ENCODE measurements at places on chromosomes 1 and 21. TPM values are rescaled to one million over a fixed set of nuclear protein-coding genes. Genes with fewer than 3 reads are reported as not detected.

Gene C1orf210
- polyA plus RNA-seq, result 47.4 TPM

Gene PLPPR4
- 0.19 TPM for polyA plus RNA-seq

Gene C1orf56
- polyA plus RNA-seq, result 8.3 TPM

Gene SPRR4
- not detected for polyA plus RNA-seq

Gene GFI1
- 0.41 TPM for polyA plus RNA-seq

Gene TNNI3K
- polyA plus RNA-seq, result 1.2 TPM

Gene IRF6
- polyA plus RNA-seq, result 31.0 TPM

Gene LHX4
- 0.28 TPM for polyA plus RNA-seq

Gene TSPEAR
- polyA plus RNA-seq, result 0.35 TPM

Gene GABRD
- polyA plus RNA-seq, result not detected

Gene TMEM269
- not detected for polyA plus RNA-seq

Gene FMOD
- polyA plus RNA-seq, result 161 TPM

All from hepatocyte (in vitro differentiated cells).